ENCODE measurements at places on chromosomes 3 and 15.
A peak's percentile ranks its signal among the peaks of the same experiment; 100 is the strongest.

- no peak for DNase-seq
Measured at GRCh38 chr3:5388091-5388490, 200.6 kb downstream of the EDEM1 start.

DNA sequence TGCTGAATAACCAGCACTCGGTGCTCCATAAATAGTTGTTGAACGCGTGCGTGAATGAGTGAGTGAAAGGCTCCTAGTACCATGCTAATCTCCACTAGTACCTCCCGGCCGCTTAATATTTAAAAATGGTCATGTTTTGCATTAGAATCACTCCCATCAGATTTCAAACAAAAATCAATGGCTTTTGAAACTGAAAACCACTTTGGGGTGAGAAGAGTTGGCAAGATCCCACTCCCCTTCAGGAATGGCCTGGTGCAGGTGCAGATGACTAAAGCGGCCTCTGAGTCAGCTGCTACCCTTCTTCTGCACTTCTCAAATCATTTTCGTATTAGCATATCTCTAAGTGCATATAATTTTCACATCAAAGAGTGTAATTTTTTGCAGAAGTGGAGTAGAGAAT, 425.3 kb upstream of the PROK2 start:
- no peak for DNase-seq

GRCh38 chr3:13665582-13666226, 116.8 kb downstream of the FBLN2 start:
- no peak for DNase-seq

- DNase-seq: no peak
Measured at GRCh38 chr3:42094691-42095391, 3.7 kb downstream of the TRAK1 start.

GRCh38 chr3:3023111-3023745, 86.9 kb downstream of the IL5RA start:
- DNase-seq: no peak

GRCh38 chr15:56821721-56822425, 88.6 kb upstream of the ZNF280D start:
- peak; percentile 49 for DNase-seq
